ENCODE measurements at places on chromosomes 2 and 18. TPM values are rescaled to one million over a fixed set of nuclear protein-coding genes. Genes with fewer than 3 reads are reported as not detected.

DNA sequence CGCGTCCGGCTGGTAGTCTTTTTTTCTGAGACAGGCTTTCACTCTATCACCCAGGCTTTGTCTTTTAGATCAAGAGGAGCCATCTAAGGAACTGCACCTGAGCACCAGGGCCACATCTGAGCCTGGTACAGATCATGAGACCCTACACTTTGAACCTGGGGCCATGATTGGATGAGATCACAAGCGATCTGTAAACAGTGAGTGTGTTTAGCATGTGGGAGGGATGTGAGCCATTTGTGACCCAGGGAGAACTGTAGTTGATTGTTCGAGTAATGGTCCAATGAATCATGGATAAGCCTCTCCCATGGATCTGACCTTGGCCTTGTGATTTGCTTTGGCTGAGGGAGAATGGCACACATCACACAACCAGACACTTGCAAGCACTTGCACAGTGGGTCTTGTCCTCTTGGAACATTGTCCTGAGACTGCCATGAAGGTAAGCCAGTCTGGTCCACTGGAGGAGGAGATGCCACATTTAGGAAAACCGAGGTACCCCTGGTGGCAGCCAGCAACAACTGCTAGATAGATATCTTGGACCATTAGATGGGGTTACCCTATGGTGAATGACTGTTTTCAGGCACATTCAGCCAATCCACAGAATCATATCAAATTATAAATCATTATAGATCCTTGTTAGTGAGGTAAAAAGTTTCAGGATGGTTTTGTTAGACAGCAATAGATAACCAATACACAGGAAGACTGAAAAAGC is 19.5 kb upstream of the DTNB start:
- DNase-seq = no peak

DNA sequence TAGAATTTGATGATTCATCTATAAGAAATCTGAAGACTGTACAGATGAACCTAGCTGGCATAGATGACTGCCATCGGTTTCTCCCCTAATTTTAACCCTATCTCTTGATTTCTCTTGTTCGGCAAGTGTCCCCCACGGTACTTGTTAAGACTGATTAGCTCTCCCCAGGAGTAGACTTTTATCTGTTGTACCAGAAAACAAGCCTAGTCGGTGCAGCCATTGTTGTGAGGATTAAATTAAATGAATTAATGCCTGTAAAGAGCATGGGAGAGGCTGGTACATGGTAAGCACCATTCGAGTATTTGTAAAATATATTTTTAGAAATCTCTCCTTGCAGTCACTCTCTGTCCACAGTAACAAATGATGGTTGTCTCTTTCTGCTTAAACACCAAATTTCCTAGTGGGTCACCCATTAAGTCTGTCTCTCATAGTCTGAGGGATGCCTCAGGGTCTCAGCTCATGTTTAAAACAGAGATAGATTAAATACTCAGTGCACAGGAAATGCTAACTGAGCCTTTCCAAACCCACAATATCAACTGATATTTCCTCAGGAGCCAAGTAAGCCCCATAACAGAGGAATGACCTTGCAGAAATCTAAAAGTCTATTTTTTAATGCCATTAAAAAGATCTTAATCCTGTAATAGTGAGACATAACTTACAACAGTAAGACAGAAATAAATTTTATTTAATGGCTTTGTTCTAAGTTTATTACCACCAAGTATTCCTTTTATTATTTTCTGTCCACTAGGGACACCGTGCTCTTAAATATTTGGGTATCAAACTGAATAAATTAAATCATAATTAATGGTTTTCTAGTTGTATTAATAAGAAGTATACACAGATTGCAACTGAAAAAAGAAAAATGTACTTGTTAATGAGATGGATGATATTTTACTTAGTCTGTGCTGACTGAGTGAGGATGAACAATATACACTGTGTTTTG is 2.9 kb upstream of the B4GALT6 start:
- DNase-seq = no peak

DNA sequence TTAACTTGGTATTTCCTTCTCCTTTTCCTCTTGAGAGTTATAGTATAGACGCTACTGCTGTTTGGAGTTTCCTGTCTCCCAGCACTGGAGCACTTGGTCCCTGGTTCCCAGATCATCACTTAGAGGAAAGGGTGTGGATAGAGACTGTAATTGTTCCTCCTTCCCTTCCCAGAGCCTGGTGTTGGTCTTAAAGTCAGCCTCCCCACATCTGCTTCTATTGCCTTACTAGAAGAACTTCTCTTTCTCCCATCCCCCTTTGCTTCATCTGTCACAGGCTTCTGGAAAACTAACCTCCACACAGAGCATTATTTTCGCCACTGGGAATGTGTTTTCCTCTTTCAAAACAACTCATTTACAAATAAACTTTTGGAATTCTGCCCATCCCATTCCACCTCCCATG is 131.0 kb downstream of the CCDC85A start:
- peak; percentile 77 for DNase-seq

GRCh38 chr2:236793023-236794011 is 223.7 kb downstream of the ACKR3 start:
- no peak for DNase-seq

GRCh38 chr2:233421091-233421816 is 67.0 kb downstream of the DGKD start:
- DNase-seq = no peak

- peak; percentile 90 for DNase-seq
Measured at GRCh38 chr18:24726727-24727492, 266.5 kb downstream of the HRH4 start.

DNA sequence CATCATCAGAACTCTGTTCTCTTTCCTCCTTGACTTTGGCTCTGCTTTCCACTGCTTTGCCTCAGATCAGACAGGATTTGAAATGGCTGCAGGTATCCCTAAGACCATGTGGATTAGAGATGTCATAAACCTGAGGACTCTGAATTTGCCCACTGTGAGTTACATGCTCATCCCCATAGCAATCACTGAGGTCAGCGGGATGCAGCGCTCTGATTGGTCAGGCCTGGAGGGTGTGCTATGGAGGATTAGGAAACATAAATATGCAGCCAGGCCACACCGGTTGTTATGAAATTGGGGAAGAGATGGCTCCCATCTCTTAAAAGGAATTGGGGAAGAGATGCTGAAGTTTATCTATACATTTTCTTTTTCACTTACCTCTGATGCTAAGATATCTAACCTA is 73.7 kb upstream of the DNAJC10 start:
- peak; percentile 7 for DNase-seq

- DNase-seq = no peak
Measured at GRCh38 chr18:53757328-53757727, 467.1 kb downstream of the MBD2 start.

DNA sequence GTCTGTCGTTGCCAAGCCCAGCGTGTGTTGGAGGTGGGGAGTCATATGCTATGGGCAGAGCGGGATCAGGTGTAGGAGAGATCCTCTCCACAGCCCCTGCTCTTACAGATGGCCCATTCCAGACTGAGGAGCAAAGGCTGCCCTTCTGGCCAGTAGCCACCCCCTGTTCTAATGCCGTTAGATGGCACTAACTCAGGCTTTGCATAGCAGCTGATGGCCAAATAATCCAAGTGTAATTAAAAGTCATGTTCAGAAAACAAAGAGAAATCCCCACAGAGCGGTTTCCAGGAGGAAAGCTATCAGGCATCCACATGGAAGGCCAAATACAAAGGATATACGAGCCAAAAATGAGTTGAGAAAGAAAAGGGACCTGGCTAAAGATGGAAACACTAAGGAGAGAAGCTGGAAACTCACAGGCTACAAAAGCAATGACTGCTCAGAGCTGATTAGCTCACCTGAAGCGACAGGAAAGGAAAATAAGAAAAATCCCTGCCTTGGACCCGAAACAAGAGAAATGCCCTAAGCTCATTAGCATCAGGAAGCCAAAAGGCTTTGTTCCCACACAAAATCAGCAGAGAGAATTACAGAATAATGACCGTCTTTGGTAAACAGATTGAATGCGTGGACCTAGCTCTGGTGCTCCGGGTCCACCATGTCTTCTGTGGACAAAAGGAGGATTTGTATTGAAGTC is 1002.4 kb upstream of the KLHL29 start:
- DNase-seq = no peak

GRCh38 chr2:104638190-104638858 is 215.6 kb upstream of the POU3F3 start:
- no peak for DNase-seq

DNA sequence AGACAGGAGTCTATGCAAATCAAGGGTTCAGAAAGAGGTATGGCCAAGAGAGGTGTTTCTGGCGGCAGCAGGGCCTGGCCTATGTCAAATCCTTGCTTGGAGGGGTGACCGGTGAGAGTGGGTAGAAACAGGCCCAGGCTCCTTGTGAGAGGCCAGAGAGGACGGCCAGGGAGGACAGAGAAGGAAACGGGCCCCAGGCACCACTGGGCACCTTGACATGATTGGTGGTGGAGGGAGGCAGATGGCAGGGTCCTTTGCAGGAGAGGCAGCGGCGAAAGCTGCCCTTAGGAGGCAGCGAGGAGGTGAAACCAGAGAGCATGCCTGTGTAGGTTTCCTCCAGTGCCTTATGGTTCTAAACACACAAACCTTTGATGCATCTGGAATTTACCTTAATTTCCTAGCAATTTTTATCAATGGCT is 6.2 kb downstream of the RAMP1 start:
- DNase-seq = no peak

DNA sequence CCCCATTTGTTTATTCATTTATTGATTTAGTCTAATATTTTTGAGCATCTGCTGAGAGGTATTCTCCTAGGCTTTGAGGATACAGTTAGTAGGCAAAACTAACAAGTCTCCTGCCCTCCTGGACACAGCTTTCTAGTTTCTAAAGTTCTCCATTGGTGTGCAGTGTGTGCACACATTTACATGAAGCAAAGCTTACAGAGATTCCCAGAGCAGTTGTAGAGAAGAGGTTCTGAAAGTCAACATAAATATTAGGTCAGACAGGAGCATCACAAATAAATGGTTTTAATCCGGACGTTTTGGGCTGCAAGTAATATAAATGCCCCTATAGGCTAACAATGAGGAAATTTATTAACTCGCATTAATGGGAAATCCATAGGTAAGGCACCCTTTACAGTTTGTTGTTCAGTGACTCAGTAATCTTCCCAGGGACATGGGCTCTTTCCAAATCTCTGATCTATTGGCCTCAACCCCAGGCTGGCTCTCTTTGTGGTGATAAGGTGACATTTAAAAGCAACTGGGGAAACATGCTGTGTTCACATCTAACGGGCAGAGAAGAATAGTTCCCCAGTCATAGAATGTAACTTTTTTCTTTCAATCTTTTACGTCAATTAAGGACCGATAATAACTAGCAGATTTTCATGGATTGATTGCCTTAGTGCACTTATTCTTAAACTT is 407.2 kb downstream of the PTPRM start:
- DNase-seq = no peak

DNA sequence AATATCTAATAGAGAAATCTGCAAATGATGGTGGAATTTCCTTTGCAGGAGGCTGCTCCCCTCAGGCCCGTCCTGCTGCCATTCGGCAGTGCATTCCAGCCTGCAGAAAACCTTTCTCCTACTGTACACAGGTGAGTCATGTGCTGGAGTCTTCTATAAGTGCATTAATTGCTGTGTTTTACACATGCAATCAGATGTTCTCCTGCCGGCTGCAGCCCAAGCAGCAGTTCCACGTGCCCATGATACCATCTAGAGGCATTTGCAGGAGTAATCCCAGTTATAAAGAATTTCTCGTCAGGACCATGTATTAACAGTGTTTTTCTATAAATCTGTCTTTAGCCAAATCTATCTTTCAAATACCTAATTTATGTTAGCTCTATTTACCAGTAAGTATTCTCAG is 304.7 kb upstream of the HNMT start:
- DNase-seq = no peak

The GTF2A1L gene
- not detected for polyA plus RNA-seq

The EMX1 gene
- not detected for polyA plus RNA-seq

The DNAJC5G gene
- 0.34 TPM for polyA plus RNA-seq

The SP140L gene
- 7.7 TPM for polyA plus RNA-seq

The VWA3B gene
- polyA plus RNA-seq = 1.0 TPM

All from hindlimb muscle (tissue), 1 donor.